Aortic smooth muscle cell (primary cell): ENCODE measurements at places on chromosomes 3 and 15. TPM values are rescaled to one million over a fixed set of nuclear protein-coding genes. Genes with fewer than 3 reads are reported as not detected.

Gene GOLGA6L24
- total RNA-seq = not detected in 2 replicates

Gene WWTR1
- total RNA-seq = 134 and 160 TPM in 2 replicates

Gene MST1R
- 0.40 and 2.0 TPM in 2 replicates for total RNA-seq

Gene IL16
- 0.37 and 0.40 TPM in 2 replicates for total RNA-seq

Gene SKIC8
- 83.4 and 96.8 TPM in 2 replicates for total RNA-seq

Gene WDR49
- total RNA-seq = 0.12 and 0.13 TPM in 2 replicates

Gene CKMT1B
- total RNA-seq = not detected in 2 replicates

Gene HIGD2B
- total RNA-seq = 0.13 TPM in 1 of 2 replicates, not detected in the other

Gene RBP2
- not detected in 2 replicates for total RNA-seq

Gene IGDCC3
- not detected in 2 replicates for total RNA-seq

Gene SLC9C1
- total RNA-seq = 0.13 and 0.44 TPM in 2 replicates

Gene ARHGAP31
- total RNA-seq = 6.7 and 9.1 TPM in 2 replicates

Gene TMIE
- 0.06 and 0.13 TPM in 2 replicates for total RNA-seq

Gene IL17RB
- total RNA-seq = not detected in 2 replicates

Gene PAQR5
- total RNA-seq = 2.1 and 36.5 TPM in 2 replicates

Gene GOLGA8T
- total RNA-seq = 0.06 and 0.26 TPM in 2 replicates

Gene ISLR
- 69.2 and 95.8 TPM in 2 replicates for total RNA-seq

Gene TUSC7
- total RNA-seq = not detected in 2 replicates

Gene GOLGA6A
- total RNA-seq = not detected in 2 replicates

Gene STAC
- total RNA-seq = 16.6 and 20.1 TPM in 2 replicates

Gene ESYT3
- 0.12 and 0.26 TPM in 2 replicates for total RNA-seq

Gene BMF
- 0.79 and 3.2 TPM in 2 replicates for total RNA-seq

Gene NCK1
- total RNA-seq = 29.4 and 30.0 TPM in 2 replicates

Gene UPK1B
- 0.06 and 0.40 TPM in 2 replicates for total RNA-seq

Gene DNAH12
- total RNA-seq = under 0.01 and 0.12 TPM in 2 replicates

Gene IQCF2
- total RNA-seq = not detected in 2 replicates

Gene DAPK2
- 2.4 and 2.9 TPM in 2 replicates for total RNA-seq

Gene CD200
- total RNA-seq = 4.0 and 6.1 TPM in 2 replicates
